ENCODE measurements at places on chromosomes 1 and 21. TPM values are rescaled to one million over a fixed set of nuclear protein-coding genes. Genes with fewer than 3 reads are reported as not detected.

Gene KLF17
- total RNA-seq = not detected

Gene RIPPLY3
- total RNA-seq = not detected

Gene TGFB2
- 31.5 TPM for total RNA-seq

Gene BLACAT1
- not detected for total RNA-seq

Gene AGBL4
- total RNA-seq = not detected

Gene AMY1C
- total RNA-seq = not detected

Gene OR2L13
- not detected for total RNA-seq

Gene PGLYRP4
- not detected for total RNA-seq

Gene TMEM201
- 24.8 TPM for total RNA-seq

Gene KLHDC8A
- total RNA-seq = not detected

Gene PAQR6
- 1.6 TPM for total RNA-seq

Gene CLCA1
- total RNA-seq = not detected

Gene PTPRC
- total RNA-seq = not detected

Gene CNST
- total RNA-seq = 18.1 TPM

Gene RNU1-2
- 1,319 TPM for total RNA-seq

Gene RCSD1
- total RNA-seq = 1.00 TPM

Gene EPHA10
- not detected for total RNA-seq

Gene NES
- total RNA-seq = 269 TPM

Gene TFF2
- total RNA-seq = not detected

Gene FCRL5
- not detected for total RNA-seq

Gene PSRC1
- total RNA-seq = 23.4 TPM

Gene CD52
- total RNA-seq = not detected

Gene GFI1
- total RNA-seq = 0.14 TPM

Gene SNX7
- total RNA-seq = 36.0 TPM

Gene LCA5L
- 1.0 TPM for total RNA-seq

Gene SRSF4
- total RNA-seq = 92.9 TPM

Gene VANGL2
- not detected for total RNA-seq

Gene TNFRSF8
- total RNA-seq = not detected

Gene PLPPR4
- total RNA-seq = not detected

Gene NUF2
- 38.6 TPM for total RNA-seq

Gene FAF1
- total RNA-seq = 57.6 TPM

Gene HSPA6
- total RNA-seq = not detected

Gene KIF26B
- 0.49 TPM for total RNA-seq

Gene SPRR2F
- not detected for total RNA-seq

Gene ATP1A4
- total RNA-seq = not detected

Gene OR2G6
- not detected for total RNA-seq

Gene C1orf226
- total RNA-seq = 4.2 TPM

Gene PODN
- 2.0 TPM for total RNA-seq

Gene TRIM67
- total RNA-seq = not detected

Gene SLC25A34
- total RNA-seq = 0.76 TPM

Gene CFHR2
- total RNA-seq = not detected

Gene ATG4C
- 9.5 TPM for total RNA-seq

Gene FHAD1
- total RNA-seq = 0.51 TPM

Gene POGK
- total RNA-seq = 32.2 TPM

Gene CDC42BPA
- 88.1 TPM for total RNA-seq

Gene TMEM52
- total RNA-seq = 1.6 TPM

Gene RIMS3
- 0.14 TPM for total RNA-seq

Gene RNU1-4
- 1,319 TPM for total RNA-seq

Gene MINDY1
- 11.7 TPM for total RNA-seq

Gene LIPI
- total RNA-seq = not detected

Gene C1orf35
- 23.9 TPM for total RNA-seq

Gene TFF3
- total RNA-seq = 0.93 TPM

Gene COQ8A
- 9.4 TPM for total RNA-seq

Gene CACNA1S
- not detected for total RNA-seq

Gene C21orf58
- 19.3 TPM for total RNA-seq
